ENCODE measurements at places on chromosomes 16 and 17.
A peak's percentile ranks its signal among the peaks of the same experiment; 100 is the strongest.

DNA sequence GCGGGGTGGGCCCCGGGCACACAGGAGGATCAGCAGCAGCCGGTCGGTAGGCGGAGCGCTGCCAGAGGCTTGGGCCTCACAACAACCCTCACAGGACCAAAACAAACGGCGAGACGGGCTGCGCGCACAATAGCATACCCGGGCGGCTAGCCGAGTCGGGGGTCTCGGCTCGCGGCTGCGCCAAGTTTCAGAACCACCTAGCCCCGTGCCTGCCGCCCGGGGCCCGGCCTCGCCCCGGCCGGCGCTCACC lies 732 bp downstream of the ULK2 start:
- peak; percentile 64 for DNase-seq

DNA sequence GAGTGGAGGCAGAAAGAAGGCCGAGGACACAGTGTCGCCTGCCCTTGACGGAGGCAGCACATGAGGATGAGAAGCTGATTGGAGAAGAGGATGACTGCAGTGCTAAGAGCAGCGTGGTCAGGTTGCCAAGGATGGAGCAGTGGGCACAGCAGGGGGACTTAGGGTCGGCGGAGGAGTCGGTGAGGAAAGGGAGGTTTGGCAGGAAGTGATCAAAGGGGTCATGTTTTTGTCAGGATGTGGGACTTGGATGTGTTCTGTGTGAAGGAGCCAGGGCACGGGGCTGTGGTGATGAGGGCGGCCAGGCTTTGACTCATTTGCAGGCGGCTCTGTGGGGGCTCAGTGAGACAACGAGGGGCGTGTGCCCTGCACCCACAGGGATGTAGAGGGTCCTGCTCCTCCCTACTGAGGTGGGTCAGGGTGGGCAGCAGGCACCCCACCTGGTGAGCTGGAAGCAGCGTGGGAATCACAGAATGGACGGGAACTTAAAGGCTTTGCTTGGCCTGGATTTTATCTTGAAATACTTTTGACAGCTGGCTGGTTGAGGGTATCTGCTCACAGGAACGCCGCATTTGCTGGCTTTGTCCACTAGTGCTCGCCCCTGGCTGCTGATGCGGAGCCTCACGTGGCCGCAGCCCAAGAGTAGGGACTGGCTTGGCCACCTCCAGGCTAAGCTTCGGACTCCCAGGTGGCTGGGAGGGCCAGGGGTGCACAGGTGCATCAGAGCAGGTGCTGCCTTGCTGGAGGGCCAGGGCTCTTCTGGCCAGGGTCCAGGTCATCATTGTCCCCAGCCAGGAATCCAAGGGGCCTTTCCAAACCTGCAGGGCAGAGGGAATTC lies 6.0 kb downstream of the MPG start:
- DNase-seq, result no peak

DNA sequence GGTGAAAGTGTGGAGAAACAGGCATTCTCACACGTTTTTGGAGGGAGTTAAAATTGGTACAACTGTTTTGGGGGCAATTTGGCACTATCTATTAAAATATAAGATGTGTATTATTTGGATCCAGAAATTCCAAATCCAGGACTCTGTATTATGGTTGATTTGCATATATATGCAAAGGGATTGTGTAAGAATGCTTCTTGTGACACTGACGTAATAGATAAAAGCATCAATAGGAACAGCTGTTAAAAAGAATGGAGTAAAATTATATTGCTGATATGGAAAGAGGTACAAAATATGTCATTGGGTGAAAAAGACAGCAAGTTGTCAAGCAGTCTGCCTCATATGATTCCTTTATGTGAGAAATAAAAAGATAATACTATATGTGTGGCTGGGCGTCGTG lies 17.3 kb downstream of the FA2H start:
- DNase-seq, result peak; percentile 32

DNA sequence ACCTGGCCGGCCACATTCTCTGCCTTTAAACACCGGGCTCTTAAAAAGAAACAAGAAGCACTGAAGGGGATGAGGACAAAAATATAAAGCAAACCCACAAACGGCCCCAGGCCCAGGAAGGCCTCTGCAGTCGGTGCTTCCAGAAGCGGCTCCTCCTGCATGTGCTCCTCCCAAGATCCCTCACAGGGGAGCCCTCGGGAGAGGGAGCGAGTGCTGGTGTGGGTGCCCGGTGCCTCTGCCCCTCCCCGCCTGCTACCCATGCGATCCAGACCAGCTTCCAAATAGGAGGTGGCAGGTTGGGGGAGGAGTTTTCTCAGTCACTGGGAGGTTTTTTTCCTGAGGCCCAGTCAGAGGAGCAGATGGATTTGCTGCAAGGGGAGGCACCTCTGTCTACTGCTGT lies 15.8 kb downstream of the KDM8 start:
- no peak for DNase-seq

GRCh38 chr17:69350911-69351310 lies 24.0 kb upstream of the ABCA5 start:
- no peak for DNase-seq

DNA sequence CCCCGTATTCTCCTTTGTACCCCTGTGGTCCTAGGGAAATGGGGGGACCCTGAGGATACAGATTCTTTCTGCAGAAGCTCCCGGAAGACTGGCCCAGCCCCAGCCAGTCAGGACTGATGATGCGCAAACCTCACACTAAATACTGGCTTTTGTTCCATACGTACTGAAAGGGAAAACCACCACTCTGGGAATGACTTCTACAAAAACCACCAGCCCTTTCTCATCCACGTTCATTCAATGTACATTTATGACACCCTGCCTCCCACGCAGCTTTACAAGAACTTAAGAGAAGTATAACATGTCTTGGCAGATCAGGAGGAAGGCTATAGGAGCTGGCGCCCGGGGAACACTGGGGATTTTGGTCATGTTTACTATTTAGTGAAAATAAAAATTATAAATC lies 70.6 kb downstream of the MARCHF10 start:
- DNase-seq, result no peak

Measured in inflammatory macrophage treated with lipopolysaccharide for 4 hours (primary cell).